Activated naive CD8-positive, alpha-beta T cell treated with anti-CD3 and anti-CD28 coated beads for 36 hours (primary cell): ENCODE measurements at places on chromosomes 12 and 14. TPM values are rescaled to one million over a fixed set of nuclear protein-coding genes. Genes with fewer than 3 reads are reported as not detected.

DNA sequence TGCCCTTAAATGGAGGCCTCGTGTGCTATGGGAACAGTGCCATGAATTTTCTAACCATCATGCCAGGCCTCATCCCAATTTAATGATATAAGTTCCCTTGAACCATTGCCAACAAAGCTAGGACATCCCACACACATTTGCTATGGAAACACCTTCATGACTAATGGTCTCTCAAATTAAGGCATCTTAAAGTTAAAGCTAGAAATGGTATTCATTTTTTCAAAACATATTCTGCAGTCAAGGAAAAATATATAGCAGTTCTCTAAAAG is 117.3 kb downstream of the BTG1 start:
- no peak overlapping the region for H3K4me3 ChIP-seq
- DNase-seq: no peak
- H3K4me1 ChIP-seq: peaks cover 58% of the 10 kb centered on the region

- DNase-seq: no peak
- H3K27me3 ChIP-seq: no peaks in the 10 kb centered on the region
- H3K36me3 ChIP-seq: no peaks in the 10 kb centered on the region
- H3K4me3 ChIP-seq: no peak overlapping the region
- H3K27ac ChIP-seq: no peak overlapping the region
Observed at GRCh38 chr14:56422703-56423213, 156.8 kb upstream of the TMEM260 start.

- no peaks in the 10 kb centered on the region for H3K36me3 ChIP-seq
- no peak overlapping the region for H3K27ac ChIP-seq
- H3K27me3 ChIP-seq: no peaks in the 10 kb centered on the region
Observed at GRCh38 chr12:43102546-43103264, 449.3 kb downstream of the ADAMTS20 start.

GRCh38 chr14:33693237-33693636 is 257.6 kb downstream of the EGLN3 start:
- peaks cover 4% of the 10 kb centered on the region for H3K27me3 ChIP-seq
- no peak overlapping the region for H3K27ac ChIP-seq
- H3K4me1 ChIP-seq: no peaks in the 10 kb centered on the region
- no peak for DNase-seq
- H3K36me3 ChIP-seq: no peaks in the 10 kb centered on the region

- no peak overlapping the region for H3K4me3 ChIP-seq
- H3K36me3 ChIP-seq: peaks cover 27% of the 10 kb centered on the region
- peak overlapping the region; percentile 25 for H3K27ac ChIP-seq
- H3K4me1 ChIP-seq: peaks cover 34% of the 10 kb centered on the region
- no peaks in the 10 kb centered on the region for H3K27me3 ChIP-seq
Observed at GRCh38 chr14:24465368-24465767, 22.8 kb upstream of the SDR39U1 start.

LRFN5 gene
- not detected for total RNA-seq

SLC41A2 gene
- total RNA-seq: 4.6 TPM

RABGGTA gene
- total RNA-seq: 36.1 TPM
